ENCODE measurements at places on chromosomes 3 and 15. TPM values are rescaled to one million over a fixed set of nuclear protein-coding genes. Genes with fewer than 3 reads are reported as not detected.

The PLA2G4E gene
- total RNA-seq, result not detected

The SPTSSB gene
- total RNA-seq, result not detected

The UTS2B gene
- under 0.01 TPM for total RNA-seq

The PIGB gene
- 8.7 TPM for total RNA-seq

The CMTM7 gene
- total RNA-seq, result 16.2 TPM

The SH2D7 gene
- not detected for total RNA-seq

The HCN4 gene
- total RNA-seq, result not detected

The TERC gene
- total RNA-seq, result 747 TPM

The GPR171 gene
- not detected for total RNA-seq

The GOLGA8S gene
- total RNA-seq, result 0.15 TPM

The PRSS50 gene
- not detected for total RNA-seq

The TNNC1 gene
- not detected for total RNA-seq

The ZIC1 gene
- 0.61 TPM for total RNA-seq

The PPARG gene
- total RNA-seq, result 0.76 TPM

The DLL4 gene
- 218 TPM for total RNA-seq

The KBTBD12 gene
- total RNA-seq, result not detected

The GPR62 gene
- total RNA-seq, result under 0.01 TPM

The CFAP91 gene
- 0.76 TPM for total RNA-seq

The DUOX1 gene
- not detected for total RNA-seq

The ZBBX gene
- under 0.01 TPM for total RNA-seq

The CCR8 gene
- total RNA-seq, result not detected

The NECTIN3 gene
- total RNA-seq, result 66.3 TPM

The RAB5A gene
- total RNA-seq, result 58.7 TPM

The RPL39L gene
- total RNA-seq, result 40.3 TPM

The SNX22 gene
- 0.76 TPM for total RNA-seq

The OCA2 gene
- total RNA-seq, result not detected

The RLBP1 gene
- total RNA-seq, result not detected

The FAM43A gene
- total RNA-seq, result 232 TPM

The IL17RD gene
- 0.32 TPM for total RNA-seq

The GPR27 gene
- total RNA-seq, result not detected

The UACA gene
- 144 TPM for total RNA-seq

The EPHB3 gene
- total RNA-seq, result 0.15 TPM

Data from epithelial cell of umbilical artery (primary cell).